CD4-positive, alpha-beta T cell treated with Interferon gamma for 1 hour (primary cell): ENCODE measurements at places on chromosomes 3 and 15.
A peak's percentile ranks its signal among the peaks of the same experiment; 100 is the strongest.

GRCh38 chr3:29484633-29485032 is 203.8 kb downstream of the RBMS3 start:
- no peak for DNase-seq

DNA sequence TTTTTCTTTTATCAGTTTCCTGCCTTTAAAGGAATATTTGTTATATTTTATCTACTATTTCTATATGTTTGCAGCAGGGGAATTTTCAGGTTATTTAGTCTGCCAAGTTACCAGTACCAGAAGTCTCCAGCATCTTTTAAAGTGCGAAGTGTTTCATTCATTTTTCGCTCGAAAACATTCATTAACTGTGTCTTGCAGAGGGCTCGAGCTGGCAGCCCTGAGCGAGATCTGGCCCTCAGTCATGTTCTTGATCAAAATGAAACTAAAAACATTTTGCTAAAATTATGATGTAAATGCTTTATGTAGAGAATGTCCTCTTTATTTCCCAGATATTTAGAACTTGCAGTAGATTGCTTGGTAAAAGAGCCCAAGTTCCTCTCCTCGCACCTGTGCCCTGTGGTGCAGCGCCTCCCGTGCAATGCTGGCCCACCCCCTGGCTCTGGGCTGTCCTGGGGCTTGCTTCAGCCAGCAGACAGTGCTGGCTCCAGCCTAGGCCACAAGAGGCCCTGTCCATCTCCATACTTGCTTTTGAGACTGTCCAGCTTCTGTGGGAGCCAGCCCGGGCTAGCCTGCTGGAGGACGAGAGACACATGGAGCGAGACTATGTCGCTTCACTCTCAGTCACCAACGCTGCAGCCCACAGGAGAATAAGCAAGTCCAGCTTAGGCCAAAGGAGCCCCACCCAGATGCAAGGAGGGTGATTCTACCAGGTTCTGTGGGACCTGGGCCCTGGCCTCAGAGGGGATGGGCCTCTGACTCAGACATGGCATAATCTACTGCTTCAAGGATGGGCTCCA is 71.9 kb upstream of the PRR23E start:
- no peak for DNase-seq

DNA sequence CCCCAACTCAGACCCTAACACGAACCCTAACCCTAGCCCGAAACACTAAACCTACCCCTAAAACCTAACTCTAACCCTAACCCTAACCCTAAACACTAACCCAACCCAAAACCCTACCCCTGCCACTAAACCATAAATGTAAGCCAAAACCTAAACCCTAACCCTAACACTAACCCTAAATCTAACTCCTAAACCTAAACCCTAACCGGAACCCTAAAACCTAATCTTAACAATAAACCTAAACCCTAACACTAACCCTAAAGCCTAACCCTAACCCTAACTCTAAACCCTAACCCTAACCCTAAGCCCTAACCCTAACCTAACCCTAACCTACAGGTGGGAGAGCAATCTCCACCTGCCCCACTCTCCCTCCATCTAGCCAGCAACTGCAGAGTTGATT is 152.3 kb downstream of the OR4M2 start:
- no peak for DNase-seq

DNA sequence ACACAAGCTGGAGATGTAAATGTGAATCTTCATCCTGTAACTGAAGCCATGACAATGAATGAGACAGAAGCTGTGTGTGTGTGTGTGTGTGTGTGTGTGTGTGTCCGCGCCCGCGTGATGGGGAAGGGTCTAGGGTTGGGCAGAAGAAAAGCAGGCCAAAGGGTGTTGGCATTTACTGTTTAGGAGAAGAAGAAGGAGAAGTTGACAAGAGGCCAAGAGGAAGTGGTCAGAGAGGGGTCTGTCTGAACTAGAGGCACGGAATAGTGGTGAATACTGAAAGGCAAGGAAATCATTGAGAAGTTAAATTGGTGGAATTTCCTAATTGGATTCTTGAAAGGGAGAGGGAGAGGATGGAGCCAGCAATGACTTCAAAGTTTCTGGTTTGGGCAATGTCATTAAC is 5.6 kb upstream of the NCEH1 start:
- peak; percentile 32 for DNase-seq

- DNase-seq, result no peak
Measured at GRCh38 chr15:60087561-60087960, 83.5 kb downstream of the FOXB1 start.

- DNase-seq, result no peak
Measured at GRCh38 chr15:78079298-78080087, 2.0 kb upstream of the TBC1D2B start.

DNA sequence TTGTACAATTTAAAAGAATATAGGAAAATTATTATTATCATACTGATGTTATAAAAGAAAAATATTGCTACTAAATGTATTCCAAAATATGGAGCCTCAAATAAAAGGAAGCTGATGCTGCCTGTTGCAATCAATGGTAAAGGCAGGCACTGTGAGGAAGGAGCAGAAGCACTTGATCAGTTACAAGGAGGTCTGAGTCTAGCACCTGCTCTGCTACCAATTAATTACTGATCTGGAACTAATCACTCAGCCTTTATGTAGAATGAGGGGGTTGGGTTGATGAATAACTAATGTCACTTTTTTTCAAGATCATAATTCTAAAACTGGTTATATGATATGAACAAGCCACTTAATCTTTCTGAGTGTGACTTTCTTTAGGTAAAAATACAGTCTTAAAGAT is 5.5 kb downstream of the ADGRG7 start:
- no peak for DNase-seq

DNA sequence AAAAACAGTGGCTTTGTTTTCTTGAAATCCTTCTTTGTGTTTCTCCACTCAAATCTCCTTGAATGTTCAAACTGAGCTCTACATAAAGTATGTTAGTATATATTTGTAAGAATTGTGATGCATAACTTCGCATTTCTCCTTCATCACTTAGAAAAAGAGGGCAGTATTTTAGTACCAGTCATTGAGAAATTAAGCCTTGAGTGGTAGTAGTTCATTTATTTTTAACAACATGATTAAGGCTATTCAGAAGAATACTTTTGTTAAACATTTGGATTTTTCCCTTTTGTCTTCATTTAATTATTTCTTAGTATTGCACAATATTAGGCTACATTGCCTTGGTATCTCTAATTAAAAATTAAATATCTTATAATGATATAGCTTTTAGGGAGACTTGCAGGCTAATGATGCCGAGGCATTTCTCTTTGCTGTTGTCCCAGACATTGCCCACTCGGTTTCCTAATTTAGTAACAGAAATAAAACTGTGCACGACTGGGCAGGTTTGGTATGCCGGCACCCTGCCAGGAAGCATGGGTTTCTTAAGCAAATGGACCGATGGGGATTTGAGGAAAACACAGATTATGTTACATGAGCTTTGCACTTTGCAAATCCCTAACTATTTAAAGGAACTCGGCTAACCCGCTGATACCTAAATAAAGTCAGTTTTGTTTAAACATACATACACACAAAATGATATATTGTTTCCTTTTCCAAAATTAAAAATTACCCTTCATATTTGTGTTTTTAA is 54.7 kb downstream of the LRRC28 start:
- no peak for DNase-seq

- no peak for DNase-seq
Measured at GRCh38 chr15:81024936-81025335, 24.2 kb downstream of the TLNRD1 start.

DNA sequence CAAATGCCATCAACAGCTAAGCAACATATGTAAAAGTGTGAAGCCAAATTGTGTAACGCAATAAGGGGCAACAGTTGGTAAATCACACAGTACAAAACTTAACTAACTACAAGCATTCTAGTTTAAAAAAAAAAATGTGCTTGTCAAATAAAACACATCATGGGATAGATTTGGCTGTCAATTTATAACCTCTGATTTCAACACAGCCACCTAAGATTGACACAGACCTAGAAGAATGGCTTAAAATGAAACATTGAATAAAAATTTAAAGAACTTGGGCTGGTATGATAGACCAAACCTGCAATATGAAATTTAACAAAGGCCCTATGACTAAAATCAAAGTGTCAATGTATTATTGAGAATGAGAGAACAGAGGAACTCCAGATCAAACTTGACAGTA is 148.4 kb downstream of the NR1I2 start:
- no peak for DNase-seq

- no peak for DNase-seq
Measured at GRCh38 chr15:28861031-28861534, 12.6 kb upstream of the GOLGA6L7 start.

GRCh38 chr3:119990888-119991287 is 103.4 kb downstream of the GSK3B start:
- DNase-seq, result no peak

DNA sequence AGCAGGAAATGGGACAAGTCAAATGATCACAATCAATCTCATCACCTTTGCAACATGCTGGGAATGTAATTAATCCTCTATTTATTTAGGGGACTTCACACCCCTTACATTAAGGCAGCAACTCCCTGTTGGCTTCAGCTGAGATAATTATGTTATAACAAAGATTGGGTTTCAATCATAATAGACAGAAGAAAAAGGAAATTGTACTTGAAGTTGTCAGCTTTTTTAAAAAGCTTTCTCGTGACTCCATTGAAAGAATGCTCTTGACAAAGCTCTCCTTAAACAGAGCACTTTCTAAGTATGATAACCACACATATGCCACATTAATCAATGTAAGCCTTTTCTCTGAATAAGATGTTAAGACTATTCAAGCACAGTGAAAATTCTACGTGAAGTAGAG is 65.7 kb downstream of the SHQ1 start:
- DNase-seq, result no peak

DNA sequence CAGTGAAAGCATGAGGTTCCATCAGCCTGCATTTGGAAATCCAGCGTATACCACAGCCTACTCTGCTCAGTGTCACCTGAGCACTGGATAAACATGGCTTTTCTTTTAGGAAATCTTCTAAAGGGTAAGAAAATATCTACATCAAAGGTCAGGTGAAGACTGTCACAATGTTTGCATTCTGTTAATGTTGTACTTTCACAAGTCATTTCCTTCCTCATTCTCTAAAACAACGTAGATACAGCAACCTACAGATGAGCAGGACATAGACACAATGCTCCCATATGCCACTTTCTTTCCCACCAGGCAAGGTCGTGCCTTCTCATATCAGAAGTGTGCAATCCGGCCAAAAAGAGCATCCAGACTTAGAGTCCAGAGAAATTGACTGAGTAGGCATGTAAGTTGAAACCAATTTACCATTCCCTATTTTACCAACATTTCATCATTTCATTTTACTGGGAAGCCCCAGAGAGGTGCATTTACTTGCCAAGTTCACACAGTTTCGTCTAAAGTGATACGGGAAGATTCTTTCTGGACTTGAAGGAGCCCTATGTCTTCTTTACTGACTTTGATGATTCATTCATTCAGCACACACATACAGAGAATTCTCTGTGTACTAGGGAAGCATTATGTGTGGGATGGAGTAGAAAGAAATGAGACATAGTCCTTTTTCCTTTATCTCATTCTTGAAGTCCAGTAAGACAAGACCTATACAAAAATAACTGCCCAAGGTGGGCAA is 30.6 kb upstream of the LPP start:
- no peak for DNase-seq

DNA sequence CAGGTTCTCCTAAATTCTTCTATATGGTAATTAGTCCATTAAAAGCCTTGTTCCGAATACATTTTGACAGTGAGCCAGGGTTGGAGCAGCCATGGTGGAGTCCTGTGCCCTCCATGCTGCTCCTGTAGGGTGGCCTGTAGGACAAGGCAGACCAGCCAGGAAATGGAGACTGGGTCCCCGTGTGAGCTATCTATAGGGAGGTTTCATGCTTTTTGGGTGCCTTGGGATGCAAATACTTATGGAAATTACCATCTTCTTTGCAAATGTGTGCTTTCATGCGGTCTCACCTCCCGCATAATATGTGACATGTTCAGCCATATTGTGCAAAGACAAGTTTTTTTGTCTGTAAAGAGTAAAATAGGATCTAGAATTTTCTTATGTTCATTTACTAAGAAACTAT is 58.0 kb upstream of the FURIN start:
- DNase-seq, result no peak

- DNase-seq, result no peak
Measured at GRCh38 chr3:12655701-12656100, 8.2 kb downstream of the RAF1 start.

- DNase-seq, result no peak
Measured at GRCh38 chr15:62491642-62492041, 326.6 kb upstream of the C2CD4B start.

DNA sequence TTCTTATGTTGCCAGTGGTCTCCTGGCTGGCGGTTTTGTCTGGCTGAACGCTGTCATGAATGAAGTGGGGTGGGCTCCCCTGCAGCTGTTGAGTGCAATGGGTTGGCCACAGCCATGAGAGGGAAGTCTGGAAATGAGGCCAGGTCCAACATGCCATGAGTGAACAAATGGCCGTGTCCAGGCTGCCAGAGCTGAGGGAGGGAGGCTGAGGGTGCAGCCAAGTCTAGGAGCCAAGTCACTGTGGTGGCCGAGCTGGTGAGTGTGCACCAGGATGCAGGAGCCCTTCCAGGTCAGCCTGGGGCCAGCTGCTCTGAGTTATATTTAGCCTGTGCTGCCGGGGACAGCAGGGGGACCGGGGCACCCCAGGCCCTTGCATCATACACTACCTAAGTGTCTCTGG is 24.7 kb upstream of the PRR23E start:
- no peak for DNase-seq

DNA sequence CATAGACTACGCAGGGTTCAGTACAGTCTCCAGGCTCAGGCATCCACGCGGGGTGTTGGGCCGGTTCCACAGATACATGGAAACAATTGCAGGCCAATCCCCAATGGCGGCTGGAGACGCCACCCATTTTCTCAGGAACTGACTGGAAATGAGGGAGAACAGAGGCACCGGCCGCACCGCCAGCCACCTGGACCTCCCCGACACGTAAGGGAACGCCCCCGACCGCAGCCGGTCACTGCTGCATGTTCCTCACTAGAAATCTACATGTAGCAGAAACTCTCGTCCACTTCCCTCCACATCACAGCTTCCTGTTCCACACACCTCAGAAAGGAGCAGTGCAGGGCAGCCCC is 29.2 kb downstream of the CYFIP1 start:
- DNase-seq, result no peak

- no peak for DNase-seq
Measured at GRCh38 chr3:158074591-158074990, 31.6 kb downstream of the SHOX2 start.

DNA sequence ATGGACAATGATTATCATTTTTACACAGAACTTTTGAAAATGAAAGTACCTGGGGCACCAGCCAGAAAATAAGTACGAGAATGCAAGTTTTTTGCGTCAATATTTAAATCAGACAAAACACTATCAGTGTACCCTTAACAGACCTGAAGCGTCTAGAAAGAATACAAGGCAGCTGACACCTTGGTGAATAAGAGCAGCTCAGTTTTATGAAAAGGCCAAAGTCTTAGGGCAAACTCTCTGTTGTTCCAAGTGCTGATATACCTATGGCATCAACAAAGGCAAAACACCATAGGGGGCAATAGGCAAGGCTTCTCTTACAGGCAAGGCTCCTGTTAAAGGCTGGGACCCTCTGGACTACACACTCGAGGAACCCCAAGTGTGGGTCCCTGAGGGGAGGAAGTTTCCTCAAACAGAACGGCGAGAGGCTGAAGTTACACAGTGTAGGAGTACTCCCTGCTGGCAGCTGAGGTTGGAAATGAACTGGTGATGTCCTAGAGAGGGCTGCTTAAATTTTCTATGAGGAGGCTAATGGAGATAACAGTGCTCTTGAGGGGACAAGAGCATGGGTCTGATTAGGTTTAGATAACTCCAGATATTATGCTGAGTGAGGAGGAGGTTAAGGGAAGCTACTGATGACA is 291.0 kb downstream of the TIGIT start:
- DNase-seq, result no peak

- no peak for DNase-seq
Measured at GRCh38 chr3:52534281-52535183, 875 bp upstream of the NT5DC2 start.
